Activated CD8-positive, alpha-beta T cell treated with anti-CD3 and anti-CD28 coated beads for 36 hours (primary cell): ENCODE measurements at places on chromosomes 11 and 22. TPM values are rescaled to one million over a fixed set of nuclear protein-coding genes. Genes with fewer than 3 reads are reported as not detected.

- no peak overlapping the region for H3K4me3 ChIP-seq
- H3K4me1 ChIP-seq = peaks cover 83% of the 10 kb centered on the region
Measured at GRCh38 chr11:96324912-96325311, 18.1 kb downstream of the MAML2 start.

DNA sequence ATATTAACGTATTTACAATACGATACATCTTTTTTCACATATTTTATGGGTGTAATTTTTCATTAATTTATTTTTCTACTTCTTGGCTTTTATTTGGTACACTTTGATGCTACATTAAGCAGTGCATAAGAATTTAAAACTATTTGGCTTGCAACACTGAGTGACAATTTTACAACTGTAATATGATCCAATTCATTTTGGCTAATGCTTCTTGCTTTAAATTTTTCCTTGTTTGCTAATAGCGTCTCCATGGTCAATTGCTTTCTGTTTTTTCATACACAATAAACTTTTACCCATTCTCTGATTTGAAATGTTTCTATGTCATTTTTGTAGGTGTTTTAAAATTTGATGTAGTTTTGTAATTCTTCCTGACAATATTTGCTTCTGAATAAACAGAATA lies 773.2 kb downstream of the FAM181B start:
- no peaks in the 10 kb centered on the region for H3K36me3 ChIP-seq
- no peaks in the 10 kb centered on the region for H3K27me3 ChIP-seq
- no peak overlapping the region for H3K4me3 ChIP-seq
- no peak for DNase-seq

DNA sequence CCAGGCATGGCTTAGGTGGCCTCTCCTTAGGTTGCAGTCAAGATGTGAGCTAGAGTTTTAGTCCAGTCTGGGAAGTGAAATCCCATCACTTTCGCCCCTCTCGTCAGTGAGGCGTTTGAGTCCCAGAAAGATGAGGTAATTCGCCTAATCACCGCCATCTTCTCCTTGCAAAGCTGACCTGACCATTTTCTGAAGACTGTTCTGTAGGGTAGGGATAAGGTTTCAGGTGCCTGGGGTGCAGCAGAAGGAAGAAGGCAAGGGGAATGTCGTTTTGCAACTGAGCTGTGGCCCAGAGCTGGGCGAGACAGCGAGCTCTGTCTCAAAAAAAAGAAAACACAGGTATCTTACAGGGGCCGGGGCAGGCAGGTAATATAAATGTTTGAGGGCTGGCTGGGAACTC lies 61.7 kb upstream of the CECR2 start:
- no peak overlapping the region for H3K4me3 ChIP-seq
- no peak overlapping the region for H3K27ac ChIP-seq
- peaks cover 20% of the 10 kb centered on the region for H3K4me1 ChIP-seq
- H3K36me3 ChIP-seq = no peaks in the 10 kb centered on the region

GRCh38 chr11:74092425-74092824 lies 78.4 kb downstream of the C2CD3 start:
- H3K36me3 ChIP-seq = peaks cover 11% of the 10 kb centered on the region
- H3K4me3 ChIP-seq = no peak overlapping the region
- H3K4me1 ChIP-seq = no peaks in the 10 kb centered on the region
- H3K27me3 ChIP-seq = no peaks in the 10 kb centered on the region
- no peak overlapping the region for H3K27ac ChIP-seq

- no peak overlapping the region for H3K27ac ChIP-seq
- H3K27me3 ChIP-seq = peaks cover 8% of the 10 kb centered on the region
- H3K36me3 ChIP-seq = no peaks in the 10 kb centered on the region
Measured at GRCh38 chr11:113234888-113235287, 79.5 kb upstream of the TTC12 start.

DNA sequence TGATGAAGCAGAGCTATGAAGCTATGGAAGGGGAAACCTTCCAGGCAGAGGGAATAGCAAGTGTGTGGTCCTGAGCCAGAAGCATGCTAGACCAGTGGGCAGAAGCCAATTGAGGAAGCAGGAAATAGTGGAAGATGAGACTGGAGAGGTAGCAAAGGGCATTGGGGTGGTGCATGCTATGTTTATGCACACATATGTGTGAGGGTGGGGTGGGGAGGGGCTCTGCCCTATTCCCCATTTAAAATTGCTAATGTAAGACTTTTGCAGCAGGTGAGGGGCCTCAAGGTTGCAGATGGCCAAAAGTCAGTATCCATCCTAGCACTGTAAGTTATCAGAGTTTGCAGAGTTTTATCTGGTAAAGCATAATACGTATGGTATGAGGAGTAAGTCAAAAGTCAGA lies 626.6 kb upstream of the KIRREL3 start:
- no peak overlapping the region for H3K27ac ChIP-seq
- H3K27me3 ChIP-seq = no peaks in the 10 kb centered on the region
- DNase-seq = no peak
- no peaks in the 10 kb centered on the region for H3K4me1 ChIP-seq

DNA sequence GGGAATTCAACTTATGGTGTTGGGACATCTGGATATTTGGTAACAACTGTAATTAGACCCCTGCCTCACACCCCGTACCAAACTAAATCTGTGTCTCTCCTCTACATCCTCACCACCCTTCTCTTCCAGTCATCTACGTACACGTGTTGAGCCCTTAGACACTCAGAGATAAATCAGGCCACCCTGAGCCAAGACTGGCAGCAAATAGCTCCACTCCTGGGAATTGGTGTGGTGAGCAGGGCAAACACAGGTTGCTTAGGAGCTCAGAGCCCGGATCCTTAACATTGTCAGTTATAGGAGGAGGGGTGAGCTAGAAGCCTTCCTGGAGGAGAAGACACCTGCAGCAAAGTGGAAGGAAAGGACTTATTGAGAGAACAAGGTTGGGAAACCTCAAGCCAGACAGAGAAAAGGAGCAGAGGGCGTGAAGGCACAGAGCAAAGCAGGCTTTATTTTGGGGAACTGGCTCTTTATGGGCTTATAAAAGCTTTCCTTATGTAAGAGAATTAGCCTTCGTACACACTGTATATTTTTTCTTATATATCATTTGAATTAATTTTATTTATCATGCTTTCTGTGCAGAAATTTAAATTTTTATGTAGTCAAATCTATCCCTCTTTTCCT lies 36.9 kb upstream of the KLHL35 start:
- no peak for DNase-seq
- H3K27me3 ChIP-seq = no peaks in the 10 kb centered on the region
- H3K4me1 ChIP-seq = peaks cover 3% of the 10 kb centered on the region
- no peaks in the 10 kb centered on the region for H3K36me3 ChIP-seq
- no peak overlapping the region for H3K4me3 ChIP-seq

GRCh38 chr11:9799886-9800285 lies 136.0 kb downstream of the SWAP70 start:
- H3K4me3 ChIP-seq = no peak overlapping the region
- H3K36me3 ChIP-seq = peaks cover 6% of the 10 kb centered on the region
- no peak overlapping the region for H3K27ac ChIP-seq
- H3K4me1 ChIP-seq = peaks cover 17% of the 10 kb centered on the region

GRCh38 chr11:119681361-119681910 lies 47.6 kb downstream of the NECTIN1 start:
- peaks cover 12% of the 10 kb centered on the region for H3K4me1 ChIP-seq
- DNase-seq = no peak
- no peaks in the 10 kb centered on the region for H3K27me3 ChIP-seq
- peaks cover 3% of the 10 kb centered on the region for H3K36me3 ChIP-seq
- H3K27ac ChIP-seq = no peak overlapping the region
- H3K4me3 ChIP-seq = no peak overlapping the region

GRCh38 chr11:27861706-27862430 lies 161.6 kb upstream of the BDNF start:
- no peak overlapping the region for H3K4me3 ChIP-seq
- no peak overlapping the region for H3K27ac ChIP-seq
- H3K27me3 ChIP-seq = peaks cover 3% of the 10 kb centered on the region
- H3K36me3 ChIP-seq = no peaks in the 10 kb centered on the region
- DNase-seq = no peak
- H3K4me1 ChIP-seq = no peaks in the 10 kb centered on the region

- H3K4me3 ChIP-seq = no peak overlapping the region
- H3K36me3 ChIP-seq = no peaks in the 10 kb centered on the region
- no peak for DNase-seq
- no peak overlapping the region for H3K27ac ChIP-seq
- H3K27me3 ChIP-seq = peaks cover 10% of the 10 kb centered on the region
Measured at GRCh38 chr22:33188326-33188725, 130.1 kb upstream of the SYN3 start.

DNA sequence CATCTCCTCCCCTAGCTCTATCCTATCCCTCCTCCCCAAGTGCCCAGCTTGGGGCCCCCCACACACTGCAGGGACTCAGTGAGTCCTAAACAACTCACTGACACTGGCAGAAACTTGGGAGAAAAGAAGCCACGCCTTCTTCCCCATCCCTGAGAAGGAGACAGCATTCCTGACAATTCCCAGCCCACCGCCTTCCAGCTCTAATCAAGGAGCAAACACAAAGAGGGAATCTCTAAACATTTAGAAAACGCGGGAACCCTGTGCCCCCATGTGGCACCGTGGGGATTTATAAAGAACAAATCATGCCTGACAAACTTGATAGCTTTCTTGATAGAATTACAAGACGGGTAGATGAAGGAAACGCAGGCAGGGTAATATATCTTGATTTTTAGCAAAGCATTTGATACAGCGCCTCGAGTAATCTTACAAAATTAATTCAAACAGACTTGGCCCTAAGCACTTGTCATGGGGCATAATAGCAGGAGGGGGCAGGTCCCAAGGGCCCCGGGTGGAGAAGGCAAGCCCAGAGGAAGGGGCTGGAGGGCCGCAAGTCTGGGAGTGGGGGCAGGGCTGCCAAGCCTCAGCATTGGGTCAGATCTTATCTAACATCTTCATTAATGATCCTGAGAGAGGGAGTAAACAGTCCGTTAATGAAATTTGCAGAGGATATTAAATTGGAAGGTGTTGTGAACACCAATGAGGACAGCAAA lies 4.5 kb downstream of the CHST1 start:
- H3K4me3 ChIP-seq = no peak overlapping the region
- no peaks in the 10 kb centered on the region for H3K36me3 ChIP-seq
- peaks cover 37% of the 10 kb centered on the region for H3K27me3 ChIP-seq

- no peak overlapping the region for H3K27ac ChIP-seq
- no peaks in the 10 kb centered on the region for H3K36me3 ChIP-seq
- H3K4me1 ChIP-seq = no peaks in the 10 kb centered on the region
- no peak for DNase-seq
Measured at GRCh38 chr11:26828288-26828687, 106.4 kb upstream of the SLC5A12 start.

- H3K36me3 ChIP-seq = no peaks in the 10 kb centered on the region
- peaks cover 51% of the 10 kb centered on the region for H3K27me3 ChIP-seq
- DNase-seq = no peak
- no peak overlapping the region for H3K27ac ChIP-seq
Measured at GRCh38 chr22:29203488-29204454, 1.9 kb upstream of the EMID1 start.

POU2AF1 gene
- total RNA-seq = 4.5 TPM

SLC22A8 gene
- not detected for total RNA-seq

OR51G1 gene
- total RNA-seq = not detected

NECTIN1 gene
- 3.8 TPM for total RNA-seq
